ENCODE measurements at places on chromosomes 16 and 17.

DNA sequence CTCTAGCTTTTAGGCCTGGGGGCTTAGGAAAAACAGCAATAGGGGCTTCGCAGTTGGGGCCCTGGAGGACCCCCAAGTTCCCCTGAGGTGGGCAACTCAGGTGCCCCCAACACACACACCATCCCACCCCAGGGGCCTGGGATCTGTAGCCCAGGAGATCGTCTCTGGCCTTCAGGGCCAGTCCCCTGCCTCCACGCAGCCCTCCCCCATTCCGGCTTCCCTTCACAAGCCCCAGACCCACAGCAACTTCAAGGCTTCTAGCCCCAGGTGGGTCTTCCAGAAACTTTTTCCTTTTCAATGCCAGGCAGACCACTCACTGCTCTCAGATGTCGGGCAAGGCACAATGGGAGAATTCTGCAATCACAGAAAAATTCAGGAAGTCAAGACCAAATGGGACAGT, 79.4 kb downstream of the C16orf78 start:
- DNase-seq = no peak

- DNase-seq = no peak
These were observed 38.4 kb downstream of the TNFRSF13B start for GRCh38 chr17:16933317-16934132.

DNA sequence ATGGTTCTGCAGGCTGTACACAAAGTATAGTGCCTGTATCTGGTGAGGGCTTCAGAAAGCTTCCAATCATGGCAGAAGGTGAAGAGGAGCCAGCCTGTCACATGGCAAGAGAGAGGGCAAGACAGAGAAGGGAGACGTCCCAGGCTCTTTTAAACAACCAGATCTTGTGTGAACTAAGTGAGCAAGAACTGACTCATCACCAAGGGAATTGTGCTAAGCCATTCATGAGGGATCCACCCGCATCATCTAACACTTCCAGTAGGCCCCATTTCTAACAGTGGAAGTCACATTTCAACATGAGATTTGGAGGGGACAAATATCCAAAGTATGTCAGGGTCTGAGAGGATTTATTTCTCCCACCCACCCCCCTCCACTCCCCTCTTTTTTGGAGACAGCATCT, 56.2 kb upstream of the ELAC2 start:
- no peak for DNase-seq

DNA sequence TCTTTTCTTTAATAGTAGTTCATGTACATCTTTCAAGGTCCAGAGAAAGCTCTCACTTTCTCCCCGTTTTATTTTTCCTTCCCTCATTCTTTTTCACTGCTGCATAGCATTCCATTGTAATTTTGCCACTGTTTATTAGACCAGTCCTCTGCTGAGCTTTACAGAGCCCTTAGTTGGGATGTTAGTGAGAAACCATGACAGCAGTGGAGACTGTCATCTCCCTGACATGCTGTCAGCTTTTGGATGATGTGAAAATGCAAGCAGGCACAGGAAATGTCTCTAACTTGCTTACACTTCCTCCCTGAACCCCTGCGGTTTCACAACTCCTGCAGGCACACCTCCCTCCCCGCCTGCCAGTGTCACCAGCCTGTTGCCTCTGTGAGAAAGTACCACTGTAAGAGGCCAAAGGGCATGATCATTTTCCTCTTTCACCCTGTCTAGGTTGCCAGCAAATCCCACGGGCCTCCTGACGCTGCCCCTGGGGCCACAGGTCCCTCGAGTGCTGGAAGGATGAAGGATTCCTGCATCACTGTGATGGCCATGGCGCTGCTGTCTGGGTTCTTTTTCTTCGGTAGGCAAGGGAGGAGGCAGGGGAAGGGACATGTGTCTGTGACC, at the start of gene ITGAL:
Gene ITGAL (plus strand): TSS at position 415 of the 615 bp plus-strand sequence. CDS start 96 bp downstream, at position 511.
- DNase-seq = peak; percentile 54

DNA sequence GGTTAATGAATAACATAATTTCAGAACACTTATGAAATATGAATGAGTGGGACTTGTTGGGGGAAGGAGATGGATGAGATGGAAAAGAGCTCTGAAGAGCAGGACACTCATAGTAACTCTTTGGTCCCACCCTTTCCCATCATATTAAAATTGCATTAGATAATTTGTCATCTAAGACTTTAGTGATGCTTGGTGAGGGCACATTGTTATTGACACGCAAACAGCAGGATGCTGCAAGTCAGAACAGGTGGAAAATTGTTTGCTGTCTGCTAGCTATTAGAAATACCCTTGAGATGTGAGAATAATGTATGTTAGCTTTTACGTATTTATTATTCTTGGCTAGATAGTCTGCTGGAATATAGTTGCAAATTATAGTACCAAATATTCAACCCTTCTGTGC, 75.7 kb downstream of the TANC2 start:
- no peak for DNase-seq

DNA sequence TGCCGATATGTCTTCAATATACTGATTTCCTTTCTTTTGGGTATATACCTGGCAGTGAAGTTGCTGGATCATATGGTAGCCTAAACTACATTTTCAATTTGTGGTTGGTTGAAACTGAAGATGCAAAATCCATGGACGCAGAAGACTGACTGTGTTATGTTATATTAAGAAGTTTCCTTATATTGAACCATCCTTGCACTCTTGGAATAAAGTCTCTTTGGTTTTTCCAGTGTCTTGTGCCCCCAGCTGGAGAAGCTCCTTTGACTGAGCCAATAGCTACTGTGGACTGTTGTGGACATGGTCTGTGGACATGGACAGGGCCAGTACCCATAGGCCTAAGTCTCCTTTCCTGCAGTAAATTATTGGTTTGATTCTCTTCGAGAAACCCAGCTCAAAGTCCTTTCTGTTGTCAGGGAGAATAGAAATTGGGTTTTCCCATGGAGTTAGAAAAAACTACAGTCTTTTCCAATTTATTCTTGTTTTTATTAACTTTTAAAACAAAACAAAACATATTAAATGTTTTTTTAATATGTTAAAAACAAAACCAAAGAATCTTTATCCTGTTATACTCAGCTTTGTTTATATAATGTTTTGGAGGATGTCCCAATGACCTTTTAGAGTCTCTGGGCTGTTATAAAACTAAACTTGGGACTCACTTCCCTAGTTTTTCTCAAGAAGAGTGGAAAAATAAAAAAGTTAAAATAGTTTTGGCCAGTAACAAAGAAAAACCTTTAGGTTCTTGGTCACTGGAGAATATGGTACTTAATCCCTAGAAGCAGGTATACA, 15.2 kb upstream of the IL34 start:
- no peak for DNase-seq

GRCh38 chr16:381012-381788, 578 bp downstream of the PGAP6 start:
- no peak for DNase-seq

DNA sequence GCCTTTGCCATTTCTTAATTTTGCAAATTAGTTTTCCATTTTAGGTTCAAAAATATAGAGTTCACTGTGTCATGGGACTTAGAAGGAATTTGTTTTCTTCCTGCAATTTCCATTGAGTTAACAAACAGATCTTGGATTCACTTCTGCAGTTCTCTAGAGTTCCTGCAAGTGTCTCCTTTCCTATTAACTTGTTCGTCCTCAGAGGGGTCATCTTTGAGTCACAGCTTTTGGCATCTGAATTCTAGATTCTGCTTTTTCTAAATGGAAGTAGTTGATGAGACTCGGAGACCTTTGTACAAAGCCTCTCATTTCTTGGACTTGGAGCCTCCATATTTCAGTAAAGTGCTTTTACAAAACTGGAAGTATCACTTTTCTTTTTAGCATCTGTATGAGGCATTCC, 323.3 kb downstream of the BCAS3 start:
- DNase-seq = no peak
